GM04503 (cell line): ENCODE measurements at places on chromosomes 1 and 21.

DNA sequence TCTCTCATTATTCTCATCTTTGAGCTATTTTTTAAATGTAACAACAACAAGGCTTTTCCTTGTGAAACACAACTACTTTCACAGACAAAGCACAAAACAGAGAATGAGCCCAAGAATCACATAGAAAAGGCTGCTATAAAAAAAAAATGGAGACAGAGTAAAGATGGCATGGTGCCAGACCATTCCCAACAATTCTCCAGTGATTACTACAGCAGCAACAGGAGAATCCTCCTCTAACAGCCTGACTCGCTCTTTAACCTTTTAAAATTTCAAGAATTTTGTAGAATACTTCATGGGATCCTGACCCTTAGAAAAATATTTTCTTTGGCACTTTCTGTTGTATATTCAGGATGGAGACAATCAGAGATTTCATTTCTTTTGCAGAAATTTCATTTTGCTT lies 3.8 kb upstream of the BCAS2 start:
- DNase-seq: no peak

- DNase-seq: no peak
Measured at GRCh38 chr1:39922251-39922688, 20.6 kb upstream of the MYCL start.

DNA sequence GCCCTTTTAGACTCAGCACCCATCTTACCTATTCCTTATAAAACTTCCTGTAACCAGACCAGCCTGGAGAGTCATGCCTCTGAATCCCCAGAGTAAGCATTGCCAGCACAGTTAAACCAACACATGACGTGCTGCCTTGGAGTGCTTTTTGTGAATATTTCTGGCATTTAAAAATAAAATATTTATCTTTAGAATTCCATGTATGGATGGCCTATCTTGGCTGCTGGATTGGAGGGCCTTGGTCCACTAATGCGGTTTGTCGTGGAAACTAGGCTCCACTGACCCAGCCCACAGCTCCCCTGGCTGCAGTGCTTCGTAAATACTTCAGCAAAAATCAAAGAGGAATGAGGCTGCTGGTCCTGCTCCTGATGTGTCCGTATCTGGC lies 17.5 kb downstream of the MTARC1 start:
- no peak for DNase-seq

DNA sequence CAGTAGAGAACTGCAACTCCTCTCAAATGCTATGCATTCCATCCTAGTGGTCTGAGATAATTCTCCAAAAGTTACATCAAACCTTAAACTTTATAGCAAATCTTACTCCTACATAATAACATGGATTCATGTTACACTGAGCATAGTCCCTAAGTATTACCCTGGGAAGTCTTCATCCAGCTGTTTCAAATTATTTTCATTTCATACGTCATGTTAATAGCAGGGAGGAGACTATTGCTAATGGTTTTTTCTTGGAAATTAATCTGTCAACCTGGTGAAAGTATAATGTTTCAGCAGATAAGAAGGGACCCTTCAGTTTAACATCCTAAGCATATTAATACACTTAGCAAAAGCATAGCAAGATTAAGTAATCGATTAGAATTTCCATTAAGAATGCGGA lies 318.1 kb downstream of the USP25 start:
- DNase-seq: no peak

DNA sequence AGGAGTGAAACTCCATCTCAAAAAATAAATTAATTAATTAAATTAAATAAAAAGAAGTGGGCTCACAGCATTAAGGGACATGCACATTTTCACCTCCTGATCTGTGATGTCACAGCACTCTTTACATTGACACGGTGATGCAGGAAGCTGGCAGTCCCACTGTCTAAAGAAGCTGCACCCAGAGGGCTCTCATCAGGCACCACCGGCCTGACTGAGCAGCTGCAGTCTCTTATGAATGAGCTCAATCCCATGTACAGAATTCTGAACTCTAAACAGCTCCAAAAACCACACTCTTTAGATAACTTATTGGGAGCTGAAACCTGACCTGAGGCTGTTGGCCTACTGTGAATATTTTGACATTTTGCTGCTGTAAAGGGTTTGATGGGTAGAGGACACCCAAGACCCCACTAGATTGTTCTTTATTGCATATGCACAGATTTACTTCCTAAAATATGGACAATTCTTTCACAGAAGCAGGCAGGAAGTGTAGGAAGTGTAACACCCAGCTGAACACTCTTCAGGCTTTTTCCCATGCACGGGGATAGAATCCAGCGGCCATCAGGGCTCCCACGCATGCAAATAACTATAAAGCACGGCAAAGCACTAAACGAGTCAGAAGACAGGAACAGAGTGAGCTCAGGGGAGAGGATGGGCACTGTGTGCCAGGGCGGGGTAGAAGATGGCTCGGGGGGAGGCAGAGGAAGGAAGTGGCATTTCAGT lies 46.2 kb downstream of the L1TD1 start:
- DNase-seq: no peak

DNA sequence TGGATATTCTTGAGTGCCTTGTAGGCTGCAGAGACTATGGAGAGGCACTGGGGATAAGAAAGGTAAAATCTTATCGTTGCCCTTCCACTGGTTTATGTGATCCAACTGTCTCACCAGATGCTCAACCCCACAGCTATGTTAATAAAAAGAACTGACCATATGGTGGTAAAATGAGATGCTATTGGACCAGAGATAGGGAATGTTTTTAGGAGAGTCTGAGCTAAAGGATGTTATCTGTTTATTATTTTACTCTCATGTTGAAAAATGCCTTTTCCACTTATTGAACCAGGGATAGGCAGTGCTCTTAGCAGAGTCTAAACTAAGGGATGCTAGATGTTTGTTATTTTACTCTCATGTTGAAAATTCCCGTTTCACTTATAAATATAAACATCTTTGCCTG lies 172.8 kb upstream of the GREM2 start:
- no peak for DNase-seq

GRCh38 chr1:63630666-63631065 lies 37.5 kb downstream of the PGM1 start:
- DNase-seq: no peak

DNA sequence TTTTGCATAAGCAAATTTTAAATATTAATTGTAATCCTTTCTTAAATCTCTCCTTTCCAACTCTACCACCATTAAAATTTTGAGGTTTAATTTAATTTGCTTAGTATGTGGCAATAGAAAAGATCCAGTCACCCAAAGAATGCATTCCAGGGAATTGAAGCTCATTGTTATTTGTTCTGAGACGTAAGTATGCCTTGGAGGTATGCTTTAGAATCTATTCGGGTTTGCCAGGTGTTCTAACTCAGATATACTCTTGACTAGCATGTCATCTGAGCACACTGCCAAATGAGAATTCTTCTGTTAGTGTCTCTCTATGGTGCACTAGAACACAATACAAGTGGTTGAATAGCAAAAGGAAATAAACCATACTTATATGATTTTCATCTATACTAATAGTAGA lies 813.6 kb upstream of the ADGRL2 start:
- DNase-seq: no peak

GRCh38 chr1:2483026-2483425 lies 6.9 kb downstream of the PLCH2 start:
- no peak for DNase-seq

DNA sequence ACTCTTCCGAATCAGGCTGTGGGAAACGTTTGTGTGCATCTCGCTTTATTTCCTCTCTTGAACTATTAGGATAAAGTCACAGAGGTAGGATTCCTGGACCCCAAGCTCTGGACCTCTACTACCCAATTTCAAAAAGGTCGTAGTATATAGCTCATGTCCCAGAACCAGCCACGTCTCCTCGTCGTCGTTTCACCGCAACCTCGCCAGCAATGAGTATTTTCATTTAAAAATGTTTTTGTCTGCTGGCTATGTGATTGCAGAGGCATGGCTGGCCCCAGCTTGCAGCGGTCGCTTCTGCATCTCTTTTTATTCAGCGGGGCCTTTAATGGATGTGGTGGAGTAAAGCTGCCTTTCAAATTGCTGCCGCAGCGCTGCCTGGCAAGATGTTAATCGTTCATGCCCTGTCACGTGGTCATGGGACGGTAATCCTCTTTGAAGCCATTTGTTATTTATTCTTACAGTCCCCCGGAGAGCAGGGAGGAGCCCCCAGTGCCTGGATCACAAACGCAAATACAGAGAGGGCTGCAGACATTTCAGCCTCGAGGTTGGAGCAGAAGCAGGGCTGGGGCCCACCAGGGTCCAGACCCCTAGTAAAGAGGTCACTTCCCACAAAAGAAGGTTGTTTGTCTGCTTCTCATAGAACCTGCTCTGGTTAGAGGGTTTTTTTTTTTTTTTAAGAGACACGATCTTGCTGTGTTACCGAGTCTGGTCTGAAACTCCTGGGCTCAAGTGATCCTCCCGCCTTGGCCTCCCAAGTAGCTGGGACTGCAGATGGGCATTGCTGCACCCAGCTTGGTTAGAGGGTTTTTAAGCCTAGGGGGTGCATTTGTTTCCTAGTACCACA lies 11.6 kb upstream of the NPHP4 start:
- DNase-seq: no peak

- DNase-seq: no peak
Measured at GRCh38 chr1:212466437-212466836, 33.7 kb downstream of the NENF start.

- peak; percentile 49 for DNase-seq
Measured at GRCh38 chr1:28112388-28113241, 24.2 kb upstream of the EYA3 start.

GRCh38 chr1:181028615-181029014 lies 5.2 kb upstream of the MR1 start:
- DNase-seq: no peak

DNA sequence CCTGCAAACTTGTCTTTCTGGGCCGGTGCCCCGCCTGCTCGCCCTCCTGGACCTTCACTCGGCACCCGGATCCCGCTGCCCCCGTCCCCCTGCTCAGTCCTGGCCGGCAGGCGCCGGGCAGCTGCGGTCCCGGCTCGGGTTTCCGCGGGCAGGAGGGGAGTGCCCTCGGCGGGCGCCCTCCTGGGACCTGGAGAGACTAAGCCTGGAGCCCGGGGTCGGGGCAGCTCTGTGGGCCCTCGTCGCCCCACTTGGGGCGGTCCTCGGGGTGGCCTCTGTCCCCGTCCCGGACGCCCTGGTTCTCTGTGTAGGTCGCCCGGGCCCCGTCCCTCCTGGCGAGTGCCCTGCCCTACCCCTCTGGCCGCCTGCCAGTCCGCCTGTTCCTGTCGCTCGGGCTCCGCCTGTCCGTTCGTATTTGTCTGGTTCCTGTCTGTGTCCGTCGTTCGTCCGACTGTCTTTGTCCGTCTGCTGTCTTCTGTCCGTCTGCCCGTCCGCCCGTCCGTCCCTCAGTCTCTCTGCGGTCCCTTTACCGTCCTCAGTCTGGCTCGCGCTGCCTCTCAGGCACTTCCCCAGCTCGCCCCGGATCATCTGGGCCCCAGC lies 490 bp downstream of the SERINC2 start:
- DNase-seq: no peak

GRCh38 chr1:114986286-114986685 lies 43.3 kb upstream of the TSHB start:
- peak; percentile 11 for DNase-seq

- DNase-seq: no peak
Measured at GRCh38 chr1:203513585-203514031, 19.7 kb downstream of the OPTC start.

DNA sequence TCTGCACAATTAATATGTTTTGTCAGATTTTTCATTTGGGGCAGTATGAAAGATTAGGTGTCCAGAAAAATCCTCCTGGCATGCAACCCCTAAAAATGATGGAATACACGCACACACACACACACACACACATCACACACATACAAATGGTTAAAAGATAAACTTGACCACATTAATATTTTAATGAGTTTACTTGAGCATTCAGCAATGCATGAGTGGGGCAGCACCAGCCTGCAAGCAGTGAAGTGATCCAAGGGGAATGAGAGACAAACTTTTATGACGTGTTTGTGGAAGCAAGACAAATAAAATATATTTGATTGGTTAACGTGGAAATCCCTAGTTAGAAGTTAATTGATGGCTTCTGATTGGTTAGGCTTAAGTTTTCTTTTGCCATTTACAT lies 29.1 kb upstream of the SOAT1 start:
- no peak for DNase-seq

- DNase-seq: peak; percentile 20
Measured at GRCh38 chr21:43667191-43667904, 8.0 kb downstream of the RRP1B start.

- no peak for DNase-seq
Measured at GRCh38 chr1:61043010-61043820, 39.1 kb upstream of the NFIA start.

- no peak for DNase-seq
Measured at GRCh38 chr1:178752891-178753290, 27.8 kb downstream of the RALGPS2 start.

DNA sequence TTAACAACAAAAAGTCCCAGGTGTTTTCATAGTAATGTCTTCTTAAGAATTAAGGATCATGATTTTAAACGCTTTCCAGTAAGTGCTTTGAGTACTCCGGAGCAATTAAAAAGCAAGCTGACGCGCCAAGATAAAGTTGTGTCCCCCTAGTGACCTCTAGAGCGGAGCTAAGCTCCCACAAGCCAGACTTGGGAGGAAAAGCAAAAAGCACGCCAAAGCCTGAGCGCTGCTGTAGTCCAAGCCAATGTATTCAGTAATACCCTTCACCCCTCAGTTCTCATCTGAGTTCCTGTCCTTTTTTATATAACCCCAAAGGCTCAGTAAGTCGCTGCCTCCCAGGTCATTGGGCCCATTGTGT lies 3.5 kb upstream of the SLC44A5 start:
- no peak for DNase-seq

- no peak for DNase-seq
Measured at GRCh38 chr1:212683357-212683722, 16.3 kb downstream of the BATF3 start.

GRCh38 chr1:203404546-203404945 lies 53.6 kb upstream of the FMOD start:
- no peak for DNase-seq

- no peak for DNase-seq
Measured at GRCh38 chr1:23477359-23478144, 6.4 kb downstream of the ASAP3 start.

DNA sequence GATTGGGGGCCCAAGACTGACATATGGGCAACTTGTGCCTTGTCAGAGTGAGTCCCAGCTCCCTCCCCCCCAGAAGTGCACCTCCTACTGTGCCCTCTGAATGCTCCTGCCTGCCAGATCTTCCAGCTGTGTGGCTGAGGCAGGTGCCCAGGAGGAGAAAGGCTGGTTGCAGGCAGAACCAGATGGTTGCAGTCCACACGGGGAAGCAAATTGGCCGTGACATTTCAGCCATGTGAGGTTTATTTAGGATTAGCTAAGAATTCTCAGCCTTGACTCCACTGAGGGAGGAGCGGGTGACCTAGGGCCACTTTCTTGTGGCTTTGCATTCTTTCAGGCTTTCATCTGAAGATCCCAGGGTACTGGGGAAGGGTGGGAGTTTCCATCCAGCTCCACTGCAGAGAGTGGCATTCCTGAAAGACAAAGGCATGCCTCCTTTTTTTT lies 33.8 kb downstream of the PEX14 start:
- no peak for DNase-seq

DNA sequence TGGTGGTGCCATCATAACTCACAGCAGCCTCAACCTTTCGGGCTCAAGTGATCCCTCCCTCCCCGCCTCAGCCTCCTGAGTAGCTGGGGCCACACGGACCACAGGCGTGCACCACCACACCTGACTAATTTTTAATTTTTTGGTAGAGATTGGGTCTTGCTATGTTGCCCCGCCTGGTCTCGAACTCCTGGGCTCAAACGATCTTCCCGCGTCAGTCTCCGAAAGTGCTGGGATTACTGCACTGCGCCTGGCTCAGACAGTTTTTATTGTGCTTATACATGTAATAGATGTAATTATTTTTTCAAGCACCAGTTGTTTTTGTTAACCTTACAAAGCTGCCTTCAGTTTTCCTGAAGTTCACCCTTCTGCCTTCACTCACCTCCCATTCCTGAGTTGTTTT lies 38.0 kb upstream of the HMGN1 start:
- DNase-seq: no peak

- DNase-seq: no peak
Measured at GRCh38 chr1:3903141-3904005, 3.3 kb upstream of the C1orf174 start.
